ENCODE measurements at places on chromosomes 13 and 19. TPM values are rescaled to one million over a fixed set of nuclear protein-coding genes. Genes with fewer than 3 reads are reported as not detected.

GRCh38 chr19:30310602-30311263 is 61.5 kb upstream of the ZNF536 start:
- no peak for DNase-seq

GRCh38 chr13:90099847-90100246 is 1247.6 kb upstream of the MIR17HG start:
- no peak for DNase-seq

The PPP1R12C gene
- 127 TPM for total RNA-seq

The GPR4 gene
- total RNA-seq: 29.4 TPM

DNA sequence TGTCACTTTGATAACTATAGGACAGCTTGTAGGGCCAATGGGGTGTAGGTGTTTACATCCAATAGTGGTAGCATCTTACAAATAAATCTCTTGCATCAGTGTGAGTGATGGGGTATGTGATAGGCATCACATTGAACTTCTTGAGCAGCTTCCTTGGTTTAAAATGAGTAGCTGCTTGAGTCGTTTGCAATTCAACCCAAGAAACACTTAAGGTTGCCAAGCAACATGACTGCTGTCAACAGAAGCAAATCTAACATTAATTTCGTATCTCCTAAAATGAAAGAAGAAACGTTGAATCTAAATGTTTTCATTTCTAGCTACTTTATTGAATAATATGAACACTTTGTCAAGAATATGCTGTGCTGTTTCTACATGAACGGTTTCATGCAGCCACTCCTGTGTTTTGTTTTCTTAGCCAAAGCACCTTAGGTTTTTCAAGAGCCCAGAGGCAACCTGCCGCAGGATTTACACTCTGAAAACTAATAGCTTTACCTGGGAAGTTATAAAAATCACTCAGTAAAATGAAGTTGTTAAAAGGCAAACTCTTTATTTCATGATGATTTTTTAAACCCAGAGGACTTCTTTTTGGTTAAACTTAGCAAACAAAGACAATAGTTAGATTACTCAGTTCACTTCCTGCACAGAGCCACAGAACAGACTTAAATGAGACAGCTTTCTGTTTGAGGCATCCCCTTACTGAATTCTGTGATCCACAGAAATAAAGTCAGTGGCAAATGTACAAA is 305.2 kb downstream of the MTUS2 start:
- DNase-seq: no peak

The GGN gene
- total RNA-seq: not detected
